ENCODE measurements at places on chromosomes 2 and 18. TPM values are rescaled to one million over a fixed set of nuclear protein-coding genes. Genes with fewer than 3 reads are reported as not detected.

DNA sequence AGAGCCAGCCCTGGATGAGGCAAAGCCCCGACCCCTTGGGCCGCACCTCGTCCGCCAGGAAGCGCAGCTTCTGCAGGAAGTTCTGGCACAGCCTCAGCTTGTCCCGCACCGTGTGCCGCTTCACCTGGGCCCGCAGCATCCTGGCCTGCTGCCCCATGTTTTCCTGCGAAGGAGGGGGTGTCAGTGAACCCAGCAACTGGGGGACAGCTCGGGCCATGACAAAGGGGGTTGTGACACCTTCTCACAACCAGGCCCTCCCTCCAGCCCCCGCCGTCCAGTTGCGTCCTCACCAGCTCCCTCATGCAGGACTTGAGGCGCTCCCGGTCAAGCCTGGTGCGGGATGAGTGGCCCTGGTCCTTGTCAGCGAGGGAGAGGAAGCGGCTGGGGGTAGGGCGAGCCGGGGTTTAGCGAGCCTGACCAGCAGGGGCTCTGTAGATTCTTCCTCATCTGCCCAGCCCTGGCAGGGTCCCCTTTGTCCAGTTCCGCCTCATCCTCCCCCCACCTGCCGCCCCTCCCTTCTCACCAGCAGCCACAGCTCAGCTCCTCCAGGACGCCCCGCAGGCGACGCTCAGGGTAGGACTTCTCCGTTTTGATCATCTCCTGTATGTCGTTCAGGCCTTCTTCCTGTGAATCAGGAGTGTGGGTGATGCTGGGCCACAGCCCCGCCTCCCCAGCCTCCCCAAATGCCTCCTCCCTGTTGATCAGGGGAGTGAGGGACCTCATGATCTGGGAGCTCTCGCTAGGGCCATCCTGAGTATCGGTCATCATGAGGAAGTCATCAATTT lies 606 bp downstream of the OTOF start:
- DNase-seq, result no peak

Gene C2orf15
- 0.23 TPM for total RNA-seq

Gene KCNG2
- total RNA-seq, result not detected

Gene SLC5A7
- total RNA-seq, result not detected

- no peak for DNase-seq
These were observed 77.9 kb upstream of the FZD7 start for GRCh38 chr2:201955702-201956141.

GRCh38 chr2:124309563-124310138 lies 284.6 kb downstream of the CNTNAP5 start:
- DNase-seq, result no peak

Gene INHA
- not detected for total RNA-seq

GRCh38 chr18:3867864-3868311 lies 417.9 kb downstream of the TGIF1 start:
- no peak for DNase-seq

- DNase-seq, result no peak
These were observed 1611.5 kb upstream of the TMEFF2 start for GRCh38 chr2:193806088-193806774.

DNA sequence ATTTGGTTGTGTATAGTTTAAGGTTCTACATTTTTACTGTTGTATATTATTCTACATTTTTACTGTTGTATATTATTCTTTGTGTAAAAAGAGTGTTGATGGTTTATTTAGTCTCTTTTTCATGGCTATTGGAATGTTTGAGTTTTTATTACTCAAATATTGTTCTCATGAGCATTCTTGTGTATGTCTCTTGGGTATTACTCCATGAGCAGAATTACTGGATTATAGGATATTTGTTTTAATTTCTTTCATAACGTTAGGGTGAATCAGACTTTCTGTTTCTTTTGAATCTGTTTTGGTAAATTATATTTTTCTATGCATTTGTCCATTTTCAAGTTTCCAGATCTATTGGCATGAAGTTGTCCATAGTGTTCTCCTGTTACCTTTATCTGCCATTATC lies 111.6 kb downstream of the DYNAP start:
- no peak for DNase-seq

DNA sequence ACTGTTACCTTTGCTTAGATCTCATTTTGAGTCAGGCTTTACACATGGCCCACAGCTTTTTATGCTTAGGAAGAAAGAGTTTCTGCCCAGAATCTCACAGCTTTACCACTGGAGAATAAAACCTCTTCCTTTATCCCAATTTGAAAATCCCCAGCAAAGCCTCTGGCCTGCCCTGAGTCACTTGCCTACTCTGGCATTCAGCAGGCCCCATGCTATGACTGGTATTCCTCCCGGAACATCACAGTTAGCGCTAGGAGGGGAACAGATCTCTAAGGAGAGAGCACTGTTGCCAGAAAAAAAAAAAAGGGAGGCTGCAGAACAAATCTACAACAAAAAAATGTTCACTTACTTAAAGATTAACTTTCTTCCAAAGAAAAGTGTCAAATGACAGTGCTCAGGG lies 152.9 kb upstream of the DNMT3A start:
- DNase-seq, result no peak

DNA sequence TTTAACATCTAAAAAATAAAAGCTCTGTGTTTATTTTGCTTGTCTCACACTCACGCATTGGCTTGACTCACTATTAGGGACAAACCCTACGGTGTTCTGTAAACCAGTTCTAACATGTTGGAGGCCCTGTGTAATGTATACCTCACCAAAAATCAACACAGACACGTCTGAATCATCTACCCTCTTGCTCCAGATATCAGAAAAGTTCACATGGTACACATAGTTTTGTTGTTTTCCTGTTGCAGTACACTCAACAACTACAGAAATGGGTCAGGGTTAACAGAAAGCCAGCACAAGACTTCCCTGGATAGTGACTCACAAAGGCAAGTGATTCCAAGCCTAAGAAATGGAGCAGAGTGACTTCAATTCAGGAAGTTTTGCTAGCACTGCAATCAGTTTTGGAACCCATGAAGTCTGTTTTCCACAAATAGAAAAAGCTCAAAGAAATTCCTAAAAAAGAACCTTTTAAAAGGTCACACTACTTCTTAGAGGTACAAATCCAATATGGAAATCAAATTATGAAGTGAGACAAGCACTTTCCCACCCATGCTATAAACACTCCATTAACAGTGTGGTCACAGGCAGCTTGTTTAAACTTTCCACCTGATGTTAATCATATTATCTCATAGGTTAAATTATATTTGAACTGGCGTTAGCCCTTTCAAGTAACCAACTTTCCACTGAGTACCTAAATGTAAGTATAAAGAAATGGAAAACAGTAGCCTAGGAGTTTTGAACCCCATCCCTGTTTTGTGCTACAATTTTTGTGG lies 87.4 kb downstream of the GAREM1 start:
- peak; percentile 89 for DNase-seq

GRCh38 chr2:238850091-238850490 lies 2.2 kb downstream of the TWIST2 start:
- no peak for DNase-seq

- no peak for DNase-seq
These were observed 371.9 kb downstream of the STK39 start for GRCh38 chr2:167875529-167875928.

- DNase-seq, result no peak
These were observed 15.9 kb downstream of the SLC14A1 start for GRCh38 chr18:45739848-45740247.

DNA sequence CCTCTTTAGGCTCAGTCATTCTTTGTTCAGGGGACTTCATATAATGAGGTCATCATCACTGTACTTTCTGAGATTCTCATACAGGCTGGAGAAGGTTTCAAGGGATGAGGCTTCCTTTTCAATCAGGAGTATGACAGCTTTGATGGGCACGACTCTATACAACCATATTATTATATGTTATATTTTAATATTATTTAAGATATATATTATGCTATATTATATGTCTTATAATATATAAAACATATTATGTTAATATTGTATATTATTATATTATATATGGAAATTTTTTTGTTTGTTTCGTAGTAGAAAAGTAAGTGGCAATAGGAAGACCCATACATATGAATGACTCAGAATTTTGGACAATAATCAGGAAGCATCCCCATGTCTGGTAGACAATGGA lies 78.0 kb upstream of the GATA6 start:
- no peak for DNase-seq

DNA sequence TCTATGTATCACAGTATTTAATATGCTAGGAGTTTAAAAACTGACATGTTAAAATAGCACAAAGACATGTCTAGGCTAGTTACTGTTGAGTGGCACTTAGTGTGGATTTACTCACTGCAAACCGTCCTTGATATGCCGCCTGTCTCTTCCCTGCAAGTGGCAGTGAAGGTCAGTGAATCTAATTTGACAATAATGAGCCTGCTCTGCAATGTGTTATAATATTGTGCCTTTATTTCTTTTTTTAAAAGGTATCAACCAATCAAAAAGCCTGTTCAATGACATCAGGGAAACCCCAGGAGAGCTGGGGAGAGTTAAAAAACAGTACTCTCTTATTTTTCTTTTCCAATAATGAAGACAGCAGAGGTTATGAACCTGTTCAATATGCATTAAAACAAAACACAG lies 384.1 kb downstream of the ERBB4 start:
- no peak for DNase-seq

- DNase-seq, result no peak
These were observed 50.3 kb upstream of the GAREM2 start for GRCh38 chr2:26122630-26123029.

- no peak for DNase-seq
These were observed 90.6 kb upstream of the EFEMP1 start for GRCh38 chr2:56014046-56014730.

GRCh38 chr2:186946896-186947467 lies 98.0 kb upstream of the ZSWIM2 start:
- no peak for DNase-seq

GRCh38 chr2:135826544-135826943 lies 10.4 kb downstream of the LCT start:
- DNase-seq, result no peak

Gene CCNT2
- total RNA-seq, result 10.8 TPM

GRCh38 chr2:36672199-36672598 lies 24.3 kb upstream of the VIT start:
- peak; percentile 27 for DNase-seq

- no peak for DNase-seq
These were observed 134.8 kb downstream of the ZNF385B start for GRCh38 chr2:179726461-179727180.

DNA sequence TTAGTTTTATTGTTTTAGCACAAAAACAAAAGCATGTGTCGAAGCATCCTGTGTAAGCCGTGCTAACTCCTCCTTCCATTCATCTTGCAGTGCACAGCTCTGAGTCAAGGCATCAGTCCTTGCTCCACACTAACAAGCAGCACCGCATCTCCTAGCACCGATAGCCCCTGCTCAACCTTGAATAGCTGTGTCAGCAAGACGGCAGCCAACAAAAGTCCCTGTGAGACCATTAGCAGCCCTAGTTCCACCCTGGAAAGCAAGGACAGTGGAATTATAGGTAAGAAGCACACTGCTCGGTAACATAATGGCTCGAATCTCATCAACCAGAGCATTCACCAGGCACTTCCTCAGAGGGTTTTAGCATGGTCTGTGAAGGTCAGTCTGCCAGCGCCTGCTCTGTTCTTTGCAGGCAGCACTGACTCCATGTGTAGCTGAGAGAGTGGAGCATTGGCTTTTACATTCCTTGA lies 136.2 kb downstream of the WDSUB1 start:
- no peak for DNase-seq

DNA sequence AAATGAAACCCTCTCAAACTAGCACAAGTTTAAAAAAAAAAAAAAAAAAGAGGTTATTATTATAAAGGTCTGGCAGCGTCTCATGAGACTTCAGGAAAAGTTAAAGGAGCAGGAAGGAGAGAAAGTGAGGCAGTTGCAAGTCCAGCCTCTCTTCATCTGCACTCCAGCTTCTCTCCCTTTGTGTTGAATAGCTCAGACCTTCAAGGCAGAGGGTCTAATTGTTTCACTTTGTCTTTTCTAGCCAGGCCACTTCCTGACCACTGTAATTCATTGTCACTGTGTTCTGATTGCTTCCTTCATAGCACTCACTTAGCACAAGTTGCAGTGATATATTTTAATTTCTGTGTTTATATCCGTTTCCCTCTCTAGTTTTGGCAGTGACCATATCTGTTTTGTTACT lies 99.9 kb downstream of the SPATS2L start:
- DNase-seq, result peak; percentile 71

GRCh38 chr2:216475767-216476166 lies 22.9 kb upstream of the RPL37A start:
- no peak for DNase-seq

DNA sequence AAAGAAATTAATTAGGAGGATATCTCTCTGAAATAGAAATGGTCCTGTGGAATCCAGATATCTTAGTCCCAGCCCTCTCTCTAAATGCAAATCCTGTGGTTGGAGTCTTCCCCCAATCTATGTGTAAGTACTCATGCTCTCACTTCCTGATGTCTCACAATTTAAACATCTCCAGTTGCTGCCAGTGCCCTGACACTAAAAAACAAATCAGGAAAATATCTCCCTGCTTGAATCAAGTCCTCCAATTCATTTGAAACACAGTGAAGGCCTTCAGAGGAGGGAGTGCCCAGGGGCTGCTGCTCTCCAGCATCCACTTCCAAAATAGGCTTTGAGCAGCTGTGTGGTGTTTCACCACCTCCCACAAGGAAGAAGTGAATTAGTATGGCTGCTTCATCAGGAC lies 413.8 kb downstream of the RAD51AP2 start:
- peak; percentile 85 for DNase-seq

DNA sequence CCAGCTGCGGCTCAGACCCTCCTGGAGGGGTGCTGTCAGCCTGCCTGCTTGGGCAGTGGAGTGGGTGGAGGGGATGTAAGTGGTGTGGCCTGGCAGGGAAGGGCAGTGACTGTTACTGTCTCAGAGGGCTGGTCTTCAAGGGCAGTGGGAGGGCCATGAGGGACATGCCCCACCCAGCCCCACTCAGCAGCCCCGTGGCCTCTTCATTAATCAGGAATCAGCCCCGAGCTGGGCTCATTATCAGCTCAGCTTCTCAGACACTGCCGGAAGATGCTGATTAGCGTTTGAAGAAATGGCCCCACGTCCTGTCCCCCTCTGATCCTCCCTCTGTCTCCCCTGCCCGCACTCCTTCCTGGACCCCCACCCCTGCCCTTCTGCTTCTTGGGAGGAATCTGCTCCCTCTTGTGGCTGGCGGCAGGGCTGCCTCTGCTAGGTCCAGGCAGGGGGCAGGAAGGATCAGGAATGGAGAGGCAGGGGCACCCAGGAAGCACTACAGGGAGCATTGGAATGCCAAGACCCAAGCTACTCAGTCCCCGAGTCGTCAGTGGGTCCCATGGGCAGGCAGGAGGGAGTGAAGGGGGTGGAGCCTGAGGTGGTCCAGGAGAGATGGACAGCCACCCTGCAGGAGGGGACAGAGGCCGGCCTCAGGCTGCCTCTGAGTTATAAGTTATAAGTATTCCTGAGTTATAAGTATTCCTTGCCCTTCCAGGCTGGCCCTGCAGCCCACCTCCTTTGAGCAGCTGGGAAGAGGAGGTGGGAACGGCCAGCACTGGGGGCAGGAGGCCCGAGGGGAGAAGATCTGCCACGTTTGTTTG lies 7.0 kb downstream of the ASIC4 start:
- DNase-seq, result peak; percentile 63

Gene LHCGR
- not detected for total RNA-seq

GRCh38 chr18:28541276-28541930 lies 364.5 kb upstream of the CDH2 start:
- DNase-seq, result no peak

Gene FSHR
- total RNA-seq, result not detected

- DNase-seq, result no peak
These were observed 108.7 kb downstream of the CDH2 start for GRCh38 chr18:28068207-28068606.

Gene TRABD2A
- 22.7 TPM for total RNA-seq

Gene OST4
- 249 TPM for total RNA-seq

Gene KCNJ13
- not detected for total RNA-seq

- no peak for DNase-seq
These were observed 250.5 kb downstream of the HDAC4 start for GRCh38 chr2:239150125-239151011.

- peak; percentile 92 for DNase-seq
These were observed 18.1 kb upstream of the SERPINB2 start for GRCh38 chr18:63869374-63869773.

Measured in HT1080 (cell line).